ENCODE measurements at places on chromosomes 2 and 18.

GRCh38 chr2:75808793-75809535, 98.2 kb upstream of the GCFC2 start:
- no peak for DNase-seq

DNA sequence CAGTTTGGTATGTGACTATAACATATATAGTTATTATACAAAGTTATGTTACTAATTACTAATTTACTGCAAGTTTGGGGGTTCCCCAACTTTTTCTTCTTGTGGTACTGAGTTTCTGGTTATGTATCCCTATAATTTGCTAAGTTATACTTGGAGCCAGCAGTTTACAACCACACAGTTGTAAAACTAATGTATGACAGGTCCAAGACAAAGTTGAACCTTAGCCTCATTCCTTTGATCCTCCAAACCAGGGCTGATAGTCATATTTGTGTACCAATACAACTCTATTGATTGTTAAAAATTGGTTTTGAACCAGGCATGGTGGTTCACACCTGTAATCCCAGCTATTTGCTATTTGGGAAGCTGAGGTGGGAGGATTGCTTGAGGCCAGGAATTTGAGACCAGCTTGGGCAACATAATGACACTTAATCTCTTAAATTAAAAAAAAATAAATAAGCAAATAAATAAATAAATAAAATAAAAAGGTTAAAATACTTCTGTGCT, 24.3 kb downstream of the RELCH start:
- DNase-seq = no peak

GRCh38 chr2:29033172-29033571, 41.2 kb downstream of the PCARE start:
- no peak for DNase-seq

DNA sequence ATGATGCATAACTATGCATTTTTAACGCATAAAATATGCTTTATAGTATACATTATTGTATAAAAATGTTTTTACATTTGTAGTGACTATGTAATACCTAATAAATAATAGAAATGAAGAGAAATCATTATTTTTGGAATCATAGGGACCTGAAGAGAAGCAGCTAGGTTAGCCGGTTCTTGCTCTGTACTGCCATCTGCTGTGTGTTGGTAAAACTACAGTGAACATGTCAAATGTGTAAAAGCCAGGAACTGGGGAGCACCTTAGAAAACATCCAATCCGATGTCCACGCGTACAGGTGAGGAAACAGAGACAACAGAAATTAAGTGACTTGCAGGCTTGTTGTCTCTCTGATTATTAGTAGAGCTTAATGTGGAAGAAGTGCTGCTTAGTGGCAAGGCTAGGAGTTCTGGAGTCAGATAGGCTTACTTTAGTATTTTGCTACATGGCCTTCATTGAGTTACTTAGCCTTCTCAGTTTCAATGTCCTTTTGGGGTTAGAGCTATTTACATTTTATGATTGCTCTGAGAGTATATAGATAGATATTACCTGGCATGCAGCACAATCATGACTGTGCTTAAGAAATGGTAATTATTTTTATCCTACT, 386.5 kb downstream of the DLGAP1 start:
- DNase-seq = peak; percentile 15

DNA sequence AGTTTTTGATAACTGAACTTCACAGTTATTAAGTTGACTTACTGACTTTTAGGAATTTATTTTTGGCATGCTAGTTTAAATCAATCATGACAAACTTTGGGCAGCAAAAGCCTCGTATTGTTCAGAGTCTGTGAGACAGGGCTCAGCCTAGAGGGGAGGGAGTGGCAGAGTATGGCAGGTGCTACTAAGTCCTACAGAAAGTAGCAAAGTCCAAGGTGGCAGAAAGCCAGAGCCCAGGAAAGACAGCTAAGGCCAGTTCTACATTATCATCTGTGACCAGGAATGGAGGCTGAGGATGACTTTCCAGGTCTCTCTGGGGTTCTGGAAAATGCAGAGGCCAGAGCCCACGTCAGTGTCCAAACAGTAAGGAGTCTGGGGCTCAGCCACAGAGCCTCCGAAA, 34.2 kb downstream of the CHST10 start:
- DNase-seq = no peak

DNA sequence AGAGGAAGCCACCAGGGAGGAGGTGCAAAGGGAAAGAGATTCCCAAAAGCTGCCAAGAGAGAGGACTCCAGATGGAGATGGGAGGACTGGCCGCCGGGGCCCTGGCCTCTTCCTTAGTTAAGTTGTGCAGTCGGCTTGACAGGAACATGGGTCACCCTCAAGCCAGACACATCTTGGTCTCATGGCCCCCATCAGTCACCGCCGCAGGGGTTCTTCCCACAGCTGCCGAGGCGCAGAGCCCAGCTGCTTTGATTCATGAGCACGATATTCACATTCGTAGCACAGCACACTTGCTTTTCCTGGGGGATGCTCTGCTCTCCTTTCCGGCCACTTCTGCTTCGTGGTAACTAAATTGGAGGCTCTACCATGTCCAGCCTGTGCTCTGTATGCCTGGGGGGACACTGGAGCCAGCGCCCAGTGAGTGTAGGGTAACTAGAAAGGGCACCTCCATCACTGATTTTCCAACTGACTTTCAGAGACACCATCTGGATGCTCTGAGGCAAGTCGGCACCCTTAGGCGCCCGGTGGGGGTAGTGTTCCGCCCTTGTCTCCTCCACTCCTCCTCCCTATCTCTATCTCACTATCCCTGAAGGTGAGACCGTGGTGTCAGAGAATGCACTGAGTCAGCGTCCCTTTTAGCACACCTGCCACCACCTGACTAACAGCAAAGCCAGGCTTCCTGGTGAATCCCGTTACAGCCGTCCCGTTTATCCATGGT, 13.3 kb downstream of the TWIST2 start:
- DNase-seq = no peak

- no peak for DNase-seq
Observed at GRCh38 chr2:37829202-37829601, 95.9 kb upstream of the RMDN2 start.

- no peak for DNase-seq
Observed at GRCh38 chr2:177322801-177323261, 58.3 kb upstream of the NFE2L2 start.

- no peak for DNase-seq
Observed at GRCh38 chr2:228655331-228655730, 473.8 kb upstream of the SPHKAP start.

DNA sequence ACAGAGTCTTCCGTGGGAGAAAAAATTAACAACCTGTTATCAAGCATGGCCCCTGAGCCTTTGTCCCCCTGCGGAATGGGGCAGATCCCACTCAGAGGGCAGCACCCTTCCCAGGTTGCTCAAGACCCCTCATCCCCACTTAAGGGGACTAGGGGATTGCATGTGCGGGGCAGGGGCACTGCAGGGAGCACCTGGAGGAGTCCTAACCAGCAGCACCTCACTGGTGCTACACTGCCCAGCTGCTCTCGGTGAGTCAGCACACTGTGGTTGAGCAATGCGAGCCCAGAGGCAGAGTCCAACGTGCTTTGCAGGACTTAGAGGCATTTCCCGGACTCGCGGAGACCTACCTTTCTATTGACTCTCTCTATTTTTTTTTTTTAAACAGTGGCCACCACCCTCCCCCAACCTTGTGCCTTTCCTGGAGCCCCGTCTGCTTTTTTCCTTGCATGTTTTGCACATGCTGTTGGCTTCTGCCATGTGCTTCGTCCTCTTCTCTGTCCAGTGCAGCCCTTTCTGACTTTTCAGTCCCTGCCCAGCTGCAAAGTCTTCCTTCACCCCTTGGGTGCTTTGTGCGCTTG, 74.0 kb downstream of the IL1R2 start:
- DNase-seq = no peak

GRCh38 chr2:64470766-64471295, 16.9 kb downstream of the LGALSL start:
- DNase-seq = no peak

- DNase-seq = no peak
Observed at GRCh38 chr18:49025426-49025766, 74.6 kb upstream of the SMAD7 start.

DNA sequence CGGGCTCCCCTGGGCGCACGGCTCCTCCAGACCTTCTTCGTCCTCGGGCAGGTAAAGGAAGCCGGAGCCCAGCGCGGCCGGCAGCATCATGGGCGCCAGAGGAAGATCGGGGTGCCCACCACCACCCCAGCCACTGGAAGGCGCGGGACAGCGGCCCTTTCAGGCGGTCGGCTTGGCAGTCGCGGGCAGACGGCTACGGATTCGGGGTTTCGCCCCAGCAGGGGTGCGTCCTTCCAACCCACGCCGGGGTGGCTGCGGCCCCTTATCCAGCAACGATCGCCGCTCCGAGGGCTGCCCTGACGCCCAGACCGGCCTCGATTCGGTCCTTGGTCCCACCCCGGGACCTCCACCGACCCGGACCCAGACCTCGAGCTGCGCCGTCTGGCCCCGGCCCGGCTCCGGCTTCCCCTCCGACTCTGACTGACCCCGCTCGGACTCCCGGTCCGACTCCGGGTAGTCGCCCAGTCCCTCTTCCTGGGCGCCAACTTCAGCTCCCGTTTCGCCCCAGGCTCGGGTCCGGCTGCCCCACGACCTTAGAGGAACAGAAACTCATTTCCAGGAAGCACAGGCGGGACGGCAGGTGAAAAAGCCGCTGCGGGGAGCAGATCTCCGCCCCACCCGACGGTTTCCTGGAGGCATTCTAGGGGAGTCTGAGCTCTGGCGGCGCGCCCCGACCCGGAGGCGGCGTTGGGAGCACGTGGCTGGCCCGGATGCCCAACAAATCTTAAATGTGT, 30.2 kb upstream of the SSB start:
- DNase-seq = peak; percentile 39

DNA sequence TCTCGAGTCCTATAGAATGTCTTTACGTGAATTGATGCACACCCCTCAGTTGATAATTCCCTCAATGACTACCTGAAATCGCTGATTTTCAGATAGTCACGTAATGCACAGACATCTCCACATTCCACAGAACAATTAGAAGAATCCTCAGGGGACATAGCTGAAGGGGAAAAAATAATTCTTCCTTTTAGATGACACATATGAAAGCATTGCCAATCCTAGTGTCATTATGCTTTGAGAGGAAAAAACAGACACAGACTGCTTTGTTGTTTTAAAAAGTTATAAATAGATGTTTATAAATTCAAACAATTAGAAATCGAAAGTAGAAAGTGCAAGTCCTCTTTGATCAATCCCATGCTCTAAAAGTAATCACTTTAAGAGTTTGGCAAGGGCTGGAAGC, 100.6 kb upstream of the FN1 start:
- no peak for DNase-seq

- DNase-seq = no peak
Observed at GRCh38 chr18:47604021-47604420, 326.4 kb downstream of the SMAD2 start.

All from stimulated activated CD4-positive, alpha-beta T cell treated with anti-CD3 and anti-CD28 coated beads, Interleukin-2, amount 100 ng/mL, for 24 hours (primary cell).